Retina (tissue), 1 donor: ENCODE measurements at places on chromosomes 6 and 20.

DNA sequence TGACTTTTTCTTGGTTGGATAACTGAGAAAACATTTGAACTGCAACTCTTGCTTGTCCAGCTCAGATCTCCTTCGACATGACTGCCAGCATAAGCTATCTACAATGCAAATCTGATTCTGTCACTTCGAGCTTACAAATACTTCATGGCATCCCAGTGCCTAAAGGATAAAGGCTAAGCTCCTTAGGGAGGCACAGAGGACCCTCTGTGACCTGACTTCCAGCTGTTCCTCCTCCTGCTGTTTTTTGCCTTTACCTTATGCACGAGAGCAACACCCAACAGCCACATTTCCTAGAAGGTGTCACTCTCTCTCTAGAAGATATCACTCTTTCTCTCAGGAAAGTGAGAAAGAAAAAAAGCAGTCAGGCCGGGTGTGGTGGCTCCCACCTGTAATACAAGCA is 23.4 kb downstream of the SLC17A5 start:
- DNase-seq, result no peak

GRCh38 chr20:17897566-17898307 is 70.9 kb downstream of the SNX5 start:
- no peak for DNase-seq

DNA sequence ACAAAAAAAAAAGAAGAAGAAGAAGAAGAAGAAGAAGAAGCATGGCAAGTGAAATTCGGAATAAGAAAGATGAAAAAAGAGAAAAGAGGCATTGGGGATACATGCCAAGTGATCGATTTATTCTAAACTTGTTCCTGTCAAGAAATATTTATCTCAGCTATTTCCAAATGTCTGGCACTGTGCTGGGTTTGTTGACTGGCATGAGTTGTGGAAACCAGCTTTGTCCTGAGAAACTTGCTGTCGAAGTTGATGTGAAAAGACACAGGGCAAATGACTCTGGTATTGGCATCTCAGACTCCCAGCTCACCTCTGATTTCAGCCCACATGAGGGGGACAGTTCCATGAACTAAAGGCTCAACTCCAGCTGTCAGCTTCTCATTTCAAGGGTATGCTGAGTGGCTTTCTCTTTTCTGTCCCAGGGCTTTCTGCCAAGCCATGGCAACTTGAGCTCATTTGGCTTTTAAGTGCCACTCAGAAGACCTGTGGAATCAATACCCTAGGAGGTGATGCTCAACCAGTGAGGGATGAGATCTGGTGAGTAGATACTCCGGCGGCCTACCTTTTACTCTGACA is 253.3 kb upstream of the JAG1 start:
- no peak for DNase-seq

GRCh38 chr6:34630040-34630439 is 66.5 kb downstream of the ILRUN start:
- DNase-seq, result no peak

- DNase-seq, result no peak
Measured at GRCh38 chr6:167748458-167749379, 78.0 kb upstream of the AFDN start.

DNA sequence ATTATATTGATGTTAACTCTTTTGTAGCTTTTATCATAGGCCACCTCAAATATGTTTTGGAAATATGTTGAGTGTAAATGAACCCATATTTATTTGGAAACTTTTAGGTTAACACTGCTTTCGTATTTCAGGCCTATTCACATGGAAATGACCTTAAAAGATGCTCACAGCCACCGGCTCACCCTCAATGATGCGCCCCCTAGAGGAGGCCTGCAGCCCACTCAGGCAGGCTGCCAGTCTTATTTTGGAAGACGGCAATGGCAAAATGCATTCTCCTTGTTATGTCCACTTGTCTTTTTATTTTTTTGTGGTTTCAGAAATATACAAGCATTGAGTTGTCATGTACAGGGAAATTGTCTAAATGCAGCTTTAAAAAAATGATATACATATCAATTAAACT is 869.7 kb downstream of the PHF3 start:
- no peak for DNase-seq

DNA sequence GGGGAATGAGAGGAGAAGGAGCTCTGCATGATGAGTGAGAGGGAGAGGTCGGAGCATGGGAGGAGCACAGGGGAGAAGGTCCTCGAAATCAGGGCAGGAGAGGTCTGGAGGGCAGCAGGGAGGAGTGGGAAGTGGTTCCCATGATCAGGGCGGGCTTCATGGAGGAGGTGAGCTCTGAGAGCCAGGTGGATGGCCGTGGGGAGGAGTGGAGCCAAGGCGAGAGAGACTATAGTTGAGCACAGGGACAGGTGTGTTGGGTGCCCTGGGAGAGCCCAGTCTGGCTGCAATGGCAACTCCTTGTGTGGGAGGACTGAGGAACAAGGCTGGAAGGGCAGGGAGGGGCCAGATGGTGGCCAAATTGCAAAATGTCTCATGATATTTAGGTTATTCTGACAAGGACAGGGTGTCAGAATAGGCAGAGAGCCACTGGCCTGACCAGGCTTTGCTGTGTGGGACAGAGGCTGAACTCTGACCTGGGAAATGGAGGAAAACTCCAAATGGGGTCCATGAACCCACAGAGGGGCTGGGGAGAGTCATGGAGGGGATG is 21.4 kb downstream of the TTBK1 start:
- no peak for DNase-seq

DNA sequence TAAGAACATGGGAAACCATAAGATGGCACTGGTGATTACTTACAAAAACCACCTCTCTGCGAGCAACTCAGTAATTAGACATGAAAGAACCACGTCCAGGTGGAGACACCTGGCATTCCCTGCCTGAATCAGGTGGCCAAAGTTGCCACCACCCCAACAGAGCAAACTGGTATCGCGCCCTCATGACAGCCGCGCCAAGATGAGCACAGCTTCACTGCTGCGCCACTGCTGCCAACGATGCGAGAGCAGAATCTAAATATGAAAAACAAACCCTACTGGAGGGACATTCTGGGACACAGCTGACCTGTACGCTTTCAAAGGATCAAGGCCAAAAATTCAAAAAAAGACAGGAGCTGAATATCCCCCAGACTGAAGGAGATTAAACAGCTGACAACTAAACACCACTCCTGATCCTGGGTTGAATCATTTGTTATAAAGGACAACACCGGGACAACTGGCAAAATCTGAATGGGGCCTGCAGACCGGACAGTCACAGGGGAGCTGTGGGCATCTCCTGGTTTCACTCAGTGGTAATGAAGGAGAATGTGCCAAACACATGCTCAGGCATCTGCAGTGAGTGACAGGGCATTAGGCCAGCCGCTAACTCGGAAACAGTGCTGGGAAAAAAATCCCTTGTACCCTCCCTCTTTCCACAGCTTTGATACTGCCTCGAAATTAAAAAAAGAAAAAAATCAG is 17.4 kb downstream of the CST7 start:
- DNase-seq, result no peak

- no peak for DNase-seq
Measured at GRCh38 chr6:138596126-138596525, 96.8 kb upstream of the NHSL1 start.

GRCh38 chr20:22341508-22341907 is 242.9 kb downstream of the FOXA2 start:
- no peak for DNase-seq

DNA sequence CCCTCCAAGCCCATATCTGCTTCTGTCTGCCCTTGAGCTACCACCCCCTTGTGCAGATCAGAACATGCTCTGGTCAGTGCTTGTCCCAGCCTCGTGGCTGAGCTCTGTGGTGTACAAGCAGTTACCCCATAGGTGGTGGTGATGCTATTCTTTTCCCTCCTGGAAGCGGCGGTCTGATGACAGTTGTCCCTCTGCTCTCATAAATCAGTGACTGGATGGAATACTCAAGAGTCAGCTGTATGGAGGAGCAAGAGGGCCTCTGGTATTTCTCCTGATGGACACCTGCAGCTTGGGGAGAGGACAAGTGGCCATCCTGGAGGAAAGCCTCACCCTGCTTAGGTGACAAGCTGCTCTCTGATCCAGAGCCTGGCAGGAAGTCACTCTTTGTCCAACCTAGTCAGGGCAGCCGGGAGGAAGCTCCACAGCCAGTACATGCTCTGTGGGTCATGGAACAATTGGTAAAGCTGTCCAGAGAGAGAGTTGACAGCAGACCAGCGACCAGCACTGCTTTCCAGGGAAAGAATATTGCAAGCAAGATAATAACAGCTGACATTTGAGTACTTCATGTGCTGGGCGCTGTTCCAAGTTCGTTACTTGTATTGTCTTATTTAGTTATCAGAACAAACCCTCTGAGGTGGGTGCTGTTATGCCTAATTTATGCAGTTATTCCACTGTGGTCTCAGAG is 47.1 kb downstream of the SCAND1 start:
- DNase-seq, result no peak

DNA sequence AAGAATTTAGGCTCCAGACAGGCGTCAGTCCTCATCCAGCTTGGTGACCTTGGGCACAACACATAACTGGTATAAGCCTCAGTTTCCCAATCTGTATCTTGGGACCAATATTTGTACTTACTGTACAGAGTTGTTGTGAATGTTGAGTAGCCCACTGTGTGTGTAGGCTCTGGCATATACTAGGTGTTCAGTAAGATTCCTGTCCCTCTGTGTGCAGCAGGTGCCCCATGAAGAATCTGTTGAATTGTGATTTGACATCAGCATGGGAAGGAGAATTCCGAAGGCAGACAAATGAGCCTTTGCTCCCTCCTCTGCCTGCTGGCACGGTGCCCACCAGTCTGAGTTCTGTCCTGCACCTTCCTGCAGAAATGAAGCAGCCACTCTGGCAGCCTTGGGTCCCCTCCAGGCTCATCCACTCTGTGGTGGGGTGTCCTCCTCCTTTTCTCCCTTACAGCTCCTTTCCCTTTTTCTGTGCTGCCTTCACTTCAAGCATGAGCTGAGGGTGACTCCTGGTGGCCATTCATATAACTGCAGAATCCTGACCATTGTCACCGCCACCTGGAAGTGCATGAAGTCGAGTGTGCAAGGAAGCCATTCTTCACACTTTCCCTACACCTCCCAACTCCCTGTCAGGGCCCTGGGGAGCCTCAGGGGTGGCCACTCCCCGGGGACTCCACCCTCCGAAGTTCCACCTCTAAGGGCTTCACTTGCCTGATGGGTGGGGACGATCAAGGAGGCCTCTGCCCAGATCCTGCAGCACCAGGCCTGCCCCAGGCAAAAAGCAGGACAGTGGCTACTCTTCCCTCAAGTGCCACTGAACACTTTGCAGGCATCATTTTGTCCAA is 48.2 kb downstream of the MRPL14 start:
- peak; percentile 91 for DNase-seq

- DNase-seq, result no peak
Measured at GRCh38 chr6:43992783-43993644, 134.2 kb downstream of the MRPL14 start.

DNA sequence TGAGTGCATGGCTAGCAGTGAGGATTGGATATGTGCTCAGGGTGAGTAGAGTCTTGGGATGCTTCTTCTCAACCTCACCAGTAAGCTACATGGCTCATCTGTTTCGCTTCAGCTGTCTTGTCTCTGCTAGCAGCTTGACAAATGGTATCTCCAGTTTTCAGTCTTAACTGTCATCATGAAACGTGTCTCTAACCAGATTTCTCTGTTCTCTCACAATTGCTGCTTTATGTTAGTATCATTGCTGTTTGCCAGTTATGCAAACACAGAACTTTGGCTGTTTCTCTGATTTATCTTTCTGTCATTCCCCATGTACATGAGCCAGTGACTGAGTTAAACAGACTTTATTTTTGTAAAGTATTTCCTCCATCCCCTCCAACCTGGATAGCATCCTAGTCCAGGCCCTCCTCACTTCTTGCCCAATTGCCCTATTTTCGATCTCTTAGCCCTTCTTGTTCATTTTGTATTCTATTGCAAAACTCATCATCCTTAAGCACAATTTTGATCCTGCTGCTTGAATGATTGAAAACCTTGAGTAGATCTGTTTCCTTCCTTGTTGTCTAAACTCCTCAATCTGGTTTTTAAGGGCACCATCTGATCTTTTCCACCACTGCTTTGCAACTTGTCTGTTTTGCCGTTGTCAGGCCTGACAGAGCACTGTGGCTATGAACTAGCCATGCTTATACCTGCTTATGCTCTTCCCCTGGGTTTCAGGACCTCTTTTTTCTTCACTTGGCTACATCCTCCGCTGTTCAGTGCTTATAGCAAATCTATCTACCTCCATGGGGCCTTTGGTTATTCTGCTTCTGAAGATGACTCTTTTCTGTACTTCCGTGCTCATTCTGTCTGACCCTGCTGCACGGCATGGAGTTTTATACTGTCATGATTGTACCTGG is 37.7 kb upstream of the ADIG start:
- no peak for DNase-seq

- DNase-seq, result no peak
Measured at GRCh38 chr6:106257195-106257594, 68.4 kb downstream of the ATG5 start.

DNA sequence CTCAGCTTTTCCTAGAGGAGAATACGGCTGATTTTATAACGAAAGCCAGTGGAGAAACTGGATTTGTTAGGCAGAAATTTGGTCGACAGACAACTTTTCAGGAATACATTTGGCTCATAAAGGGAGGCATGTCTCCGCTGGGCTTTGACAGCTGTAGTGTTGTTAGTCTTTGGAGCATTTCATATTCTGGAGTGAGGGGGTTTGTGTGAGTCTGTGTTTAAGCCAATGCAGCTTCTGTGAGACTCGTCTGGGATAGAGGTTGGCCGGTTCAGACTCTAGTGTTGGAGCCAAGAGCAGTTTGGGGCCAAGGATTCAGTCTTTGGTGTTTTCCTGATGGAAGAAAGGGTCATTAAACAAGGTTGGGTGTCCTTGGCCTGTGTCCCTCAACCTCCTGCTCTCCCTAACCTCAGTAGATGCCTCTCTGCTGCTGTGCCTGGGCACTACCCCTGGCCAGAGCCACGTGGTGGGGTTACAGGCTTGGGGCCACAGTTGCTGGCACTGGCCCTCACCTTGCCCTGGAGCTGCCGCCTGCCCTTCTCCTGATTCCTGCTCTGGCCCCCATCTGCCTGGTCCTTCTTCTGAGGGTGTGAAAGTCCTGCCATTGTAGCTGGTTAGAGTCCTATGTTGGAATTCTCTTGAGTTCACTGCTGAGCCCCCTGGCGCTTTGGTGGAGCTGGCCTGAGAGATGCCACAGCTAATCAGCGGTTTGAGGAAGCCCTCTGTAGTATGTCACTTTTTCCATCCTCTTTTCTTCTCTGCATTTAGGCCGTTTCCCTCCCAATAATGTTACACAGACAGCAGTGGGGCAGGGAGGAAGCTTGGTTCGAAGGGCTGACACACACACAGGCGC is 6.9 kb downstream of the PTK7 start:
- no peak for DNase-seq

GRCh38 chr6:33878562-33878961 is 74.8 kb upstream of the MLN start:
- no peak for DNase-seq

- DNase-seq, result no peak
Measured at GRCh38 chr6:123855506-123855905, 51.8 kb downstream of the NKAIN2 start.

DNA sequence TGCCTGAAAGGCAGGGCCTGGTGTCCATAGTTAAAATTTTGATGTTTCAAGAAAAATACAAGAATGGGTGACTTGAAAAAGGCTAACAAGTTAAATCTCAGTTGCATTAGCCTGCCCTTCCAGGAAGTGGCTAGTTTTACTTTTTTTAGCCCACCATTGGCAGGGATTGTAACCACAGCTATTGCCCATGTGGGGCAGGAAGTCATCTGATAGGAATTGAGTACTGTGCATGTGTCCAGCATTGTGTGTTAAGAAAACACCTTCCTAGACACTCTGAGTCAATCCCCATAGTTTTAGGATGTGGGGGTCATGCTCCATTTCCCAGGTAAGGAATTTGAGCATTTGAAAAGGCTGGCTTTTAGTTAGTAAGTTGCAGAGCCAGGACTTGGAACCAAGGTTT is 26.9 kb downstream of the LYRM2 start:
- DNase-seq, result no peak

- DNase-seq, result no peak
Measured at GRCh38 chr6:152085451-152085921, 278.0 kb downstream of the ESR1 start.
